HuH-7 (cell line): ENCODE measurements at places on chromosomes 7 and 10.

DNA sequence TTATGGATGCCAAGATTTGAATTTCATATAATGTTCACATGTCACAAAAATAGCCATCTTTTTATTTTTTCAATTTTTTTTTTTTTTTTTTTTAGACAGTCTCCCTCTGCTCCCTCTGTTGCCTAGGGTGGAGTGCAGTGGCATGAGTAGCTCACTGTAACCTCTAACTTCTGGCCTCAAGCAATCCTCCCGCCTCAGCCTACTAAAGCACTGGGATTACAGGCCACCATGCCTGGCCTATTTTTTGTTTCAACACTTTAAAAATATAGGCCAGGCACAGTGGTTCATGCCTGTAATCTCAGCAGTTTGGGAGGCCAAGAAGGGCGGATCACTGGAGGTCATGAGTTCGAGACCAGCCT, 246.3 kb downstream of the SKIDA1 start:
- no peak for DNase-seq

- no peak for DNase-seq
These were observed 1.1 kb upstream of the CSGALNACT2 start for GRCh38 chr10:43136995-43137716.

- DNase-seq, result no peak
These were observed 99.6 kb downstream of the ZMYND11 start for GRCh38 chr10:234708-235406.

DNA sequence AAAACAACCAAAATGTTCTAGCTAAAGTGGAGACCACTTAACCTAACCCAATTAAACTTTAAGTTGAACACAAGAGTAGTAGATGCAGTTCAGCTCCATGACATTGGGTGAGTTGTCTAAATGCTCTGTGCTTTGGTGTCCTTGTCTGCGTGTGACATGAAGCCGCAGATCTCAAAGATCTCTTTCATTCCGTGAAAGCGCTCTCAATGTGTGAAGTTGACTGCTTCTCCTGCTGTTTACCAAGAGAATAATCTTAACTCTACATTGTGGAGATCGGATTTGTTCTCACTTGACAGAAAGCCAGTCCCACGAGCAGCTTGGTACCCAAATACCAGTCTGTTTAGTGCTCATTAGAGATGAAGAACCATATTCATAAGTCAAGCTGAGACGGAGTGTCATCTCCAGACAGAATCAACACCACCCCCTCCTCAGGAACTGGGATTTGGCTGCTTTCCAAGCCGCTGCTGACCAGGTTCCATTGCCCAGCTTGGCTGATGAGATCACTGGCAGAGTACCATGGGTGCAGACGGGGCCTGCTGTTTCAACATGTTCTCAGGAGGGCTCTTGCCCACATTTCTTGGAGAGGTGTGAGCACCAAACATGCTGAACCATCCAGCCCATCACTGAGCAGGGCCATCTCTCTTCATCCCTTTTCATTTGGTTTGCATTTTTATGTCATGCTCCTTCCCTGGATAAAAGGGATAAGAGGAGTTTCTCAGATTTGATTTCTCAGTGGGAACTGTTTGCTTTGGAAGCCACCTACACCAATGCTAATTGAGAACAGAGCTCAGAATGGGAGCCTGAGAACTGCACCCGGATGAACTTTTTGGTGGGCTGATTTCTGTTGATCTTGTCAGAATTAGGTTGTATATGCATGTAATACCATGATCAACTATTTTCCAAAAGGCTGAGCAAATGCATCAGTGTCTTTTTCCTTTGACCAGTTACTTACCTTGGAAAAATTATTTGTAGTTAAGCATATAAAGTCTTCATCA, 95.8 kb upstream of the AGBL3 start:
- DNase-seq, result no peak

DNA sequence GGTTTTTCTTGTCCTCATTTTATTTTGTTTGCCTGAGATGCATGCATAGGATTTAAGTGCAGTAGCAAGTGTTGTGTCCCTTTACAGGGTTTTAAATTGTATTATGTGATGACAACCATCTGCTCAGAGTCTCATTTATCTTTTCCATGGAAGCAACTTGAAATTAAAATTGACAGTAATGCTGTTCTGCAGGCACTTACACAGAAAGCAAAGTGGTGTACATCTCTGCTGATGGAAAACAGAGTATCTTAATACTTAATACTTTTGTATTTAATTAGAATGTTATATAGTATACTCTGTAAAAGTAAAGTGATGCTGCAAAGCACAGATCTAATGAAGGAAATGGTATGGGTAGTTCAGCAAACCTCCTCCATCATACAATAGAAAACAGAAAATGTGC, 482.9 kb downstream of the POM121L12 start:
- no peak for DNase-seq

GRCh38 chr7:29479301-29480200, 84.1 kb upstream of the PRR15 start:
- no peak for DNase-seq

GRCh38 chr7:121151774-121152221, 163.3 kb downstream of the CPED1 start:
- no peak for DNase-seq

DNA sequence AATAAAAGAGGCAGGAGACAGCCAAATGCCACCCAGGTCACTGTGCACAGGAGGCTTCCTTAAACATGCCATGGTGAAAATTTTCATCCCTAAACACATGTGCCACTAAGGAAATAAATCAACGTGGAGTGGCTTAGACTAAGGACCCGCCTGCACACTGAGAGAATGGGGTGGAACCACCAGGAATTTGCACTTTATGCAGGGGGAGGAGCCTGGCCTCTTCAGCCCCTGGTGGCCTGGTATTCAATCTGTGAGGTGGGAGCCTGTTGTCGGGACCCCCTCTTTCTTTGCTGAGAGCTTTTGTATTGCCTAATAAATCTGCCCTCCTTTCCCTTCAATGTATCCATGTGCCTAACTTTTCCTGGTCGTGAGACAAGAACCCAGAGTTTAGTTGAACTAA, 204.6 kb upstream of the NRP1 start:
- DNase-seq, result no peak

- DNase-seq, result no peak
These were observed 136.6 kb downstream of the IQUB start for GRCh38 chr7:123397746-123398338.

DNA sequence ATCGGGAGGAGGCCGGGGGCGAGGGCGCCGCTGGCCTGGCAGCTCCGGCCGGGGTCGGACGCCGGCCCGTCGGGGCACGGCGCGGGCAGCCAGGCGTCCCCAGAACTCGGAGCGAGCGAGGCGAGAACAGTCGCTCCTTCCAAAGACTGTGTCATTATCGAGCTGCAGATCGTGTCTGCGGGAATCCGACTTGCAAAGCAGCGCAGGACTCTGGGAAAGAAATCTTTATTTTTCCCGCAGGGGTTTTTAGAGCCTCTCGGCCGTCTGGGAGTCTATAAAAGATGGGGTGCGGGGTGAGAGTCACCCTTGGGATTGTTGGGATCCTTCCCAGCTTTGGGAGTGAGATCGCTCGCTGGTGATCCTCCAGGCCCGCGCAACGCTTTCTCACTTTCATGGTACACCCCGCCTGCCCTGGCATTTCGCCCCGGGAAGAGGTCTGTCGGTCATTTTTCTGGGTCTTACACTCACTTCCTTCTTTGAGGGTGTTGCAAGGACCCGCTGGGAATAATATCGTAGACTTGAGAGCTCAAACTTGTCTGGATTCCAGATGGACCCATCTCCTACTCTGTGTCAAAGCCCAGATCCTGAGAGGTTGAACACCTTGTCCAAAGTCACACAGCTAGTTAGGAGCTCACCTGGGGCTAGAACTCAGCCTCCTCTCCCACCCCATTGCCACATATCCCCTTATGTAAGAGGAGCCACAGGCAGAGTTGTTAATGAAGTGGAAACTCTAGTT, 1.0 kb downstream of the UBTD1 start:
- DNase-seq, result no peak
